ENCODE measurements at places on chromosomes 1 and 21. TPM values are rescaled to one million over a fixed set of nuclear protein-coding genes. Genes with fewer than 3 reads are reported as not detected.
A peak's percentile ranks its signal among the peaks of the same experiment; 100 is the strongest.

GRCh38 chr1:70990469-70991253, 57.0 kb downstream of the PTGER3 start:
- DNase-seq: no peak
- no peaks in the 10 kb centered on the region for H3K4me1 ChIP-seq
- H3K4me3 ChIP-seq: no peak overlapping the region
- no peaks in the 10 kb centered on the region for H3K27me3 ChIP-seq
- no peak overlapping the region for H3K27ac ChIP-seq
- no peaks in the 10 kb centered on the region for H3K36me3 ChIP-seq

GRCh38 chr1:1239227-1239613, 7.2 kb downstream of the B3GALT6 start:
- no peaks in the 10 kb centered on the region for H3K4me1 ChIP-seq
- no peak overlapping the region for H3K27ac ChIP-seq
- DNase-seq: no peak
- H3K27me3 ChIP-seq: no peaks in the 10 kb centered on the region

GRCh38 chr1:20883766-20884165, 96.7 kb upstream of the HP1BP3 start:
- no peak overlapping the region for H3K4me3 ChIP-seq
- DNase-seq: no peak
- H3K36me3 ChIP-seq: no peaks in the 10 kb centered on the region
- H3K4me1 ChIP-seq: peaks cover 2% of the 10 kb centered on the region
- no peak overlapping the region for H3K27ac ChIP-seq

DNA sequence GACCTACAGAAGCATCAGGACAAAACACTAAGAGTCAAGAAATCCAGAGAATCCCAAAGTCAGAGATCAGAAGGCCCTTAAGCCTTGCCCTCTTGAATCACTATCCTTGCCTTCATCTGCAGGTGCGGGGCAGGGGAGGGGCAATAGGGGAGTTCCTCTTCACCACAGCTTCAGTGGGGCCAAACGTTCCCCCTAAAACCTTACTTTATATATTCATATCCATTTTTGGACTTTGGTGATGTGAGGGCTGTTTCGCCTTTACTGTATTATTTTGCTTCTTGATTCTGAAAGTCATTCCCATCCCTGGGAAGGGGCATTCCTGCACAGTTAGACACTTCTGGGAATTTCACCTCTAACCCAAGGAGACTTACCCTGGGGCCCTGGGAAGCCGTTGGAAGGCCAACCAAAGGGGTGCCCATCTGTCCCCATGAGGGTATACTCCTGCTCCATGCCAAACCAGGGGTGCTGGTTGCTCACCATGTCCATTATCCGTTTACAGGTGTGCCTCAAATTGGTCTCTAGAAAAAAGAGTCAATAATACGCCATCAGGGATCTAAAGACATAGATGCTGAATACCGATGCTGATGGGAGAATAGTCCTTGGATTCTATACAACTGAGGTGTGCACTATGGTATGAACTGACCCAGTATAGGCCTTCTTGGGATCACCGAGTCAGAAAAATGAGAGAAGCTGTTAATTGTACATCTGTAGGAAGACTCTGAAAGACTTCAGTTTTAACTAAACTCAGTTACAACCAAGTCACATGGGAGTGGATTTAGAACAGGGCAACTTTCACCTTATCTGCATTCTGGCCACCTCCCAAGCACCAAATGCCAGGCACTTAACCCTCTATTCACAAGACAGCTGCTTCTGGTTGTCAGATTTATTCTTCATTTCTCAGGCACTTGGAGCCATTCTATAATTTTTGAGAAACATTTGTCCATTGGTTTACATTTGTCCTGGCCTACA, 5.4 kb downstream of the GLUL start:
- no peak for DNase-seq
- peaks cover 46% of the 10 kb centered on the region for H3K36me3 ChIP-seq
- peaks cover 4% of the 10 kb centered on the region for H3K4me1 ChIP-seq
- H3K27me3 ChIP-seq: no peaks in the 10 kb centered on the region

DNA sequence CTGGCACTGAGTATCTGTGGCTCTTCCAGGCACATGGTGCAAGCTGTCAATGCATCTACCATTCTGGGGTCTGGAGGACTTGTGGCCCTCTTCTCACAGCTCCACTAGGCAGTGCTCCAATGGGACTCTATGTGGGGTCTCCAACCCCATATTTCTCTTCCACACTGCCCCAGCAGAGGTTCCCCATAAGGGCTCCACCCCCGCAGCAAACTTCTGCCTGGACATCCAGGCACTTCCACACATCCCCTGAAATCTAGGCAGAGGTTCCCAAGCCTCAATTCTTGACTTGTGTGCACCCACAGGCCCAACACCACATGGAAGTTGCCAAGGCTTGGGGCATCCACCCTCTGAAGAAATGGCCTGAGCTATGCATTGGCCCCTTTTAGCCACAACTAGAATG, 18.8 kb downstream of the ODF2L start:
- peaks cover under 1% of the 10 kb centered on the region for H3K4me1 ChIP-seq
- no peak for DNase-seq
- H3K4me3 ChIP-seq: no peak overlapping the region
- H3K27ac ChIP-seq: no peak overlapping the region
- H3K27me3 ChIP-seq: no peaks in the 10 kb centered on the region

- no peak overlapping the region for H3K4me3 ChIP-seq
- H3K4me1 ChIP-seq: no peaks in the 10 kb centered on the region
- no peaks in the 10 kb centered on the region for H3K27me3 ChIP-seq
- no peak overlapping the region for H3K27ac ChIP-seq
- H3K36me3 ChIP-seq: no peaks in the 10 kb centered on the region
Observed at GRCh38 chr1:99755664-99756063, 10.8 kb downstream of the FRRS1 start.

GRCh38 chr1:239269706-239270105, 116.7 kb upstream of the CHRM3 start:
- no peak overlapping the region for H3K27ac ChIP-seq
- DNase-seq: no peak
- H3K4me3 ChIP-seq: no peak overlapping the region
- no peaks in the 10 kb centered on the region for H3K4me1 ChIP-seq
- no peaks in the 10 kb centered on the region for H3K36me3 ChIP-seq

GRCh38 chr1:54811066-54811465, 9.9 kb upstream of the TTC22 start:
- H3K27me3 ChIP-seq: no peaks in the 10 kb centered on the region
- H3K4me3 ChIP-seq: no peak overlapping the region
- no peak for DNase-seq
- H3K27ac ChIP-seq: no peak overlapping the region
- no peaks in the 10 kb centered on the region for H3K4me1 ChIP-seq

DNA sequence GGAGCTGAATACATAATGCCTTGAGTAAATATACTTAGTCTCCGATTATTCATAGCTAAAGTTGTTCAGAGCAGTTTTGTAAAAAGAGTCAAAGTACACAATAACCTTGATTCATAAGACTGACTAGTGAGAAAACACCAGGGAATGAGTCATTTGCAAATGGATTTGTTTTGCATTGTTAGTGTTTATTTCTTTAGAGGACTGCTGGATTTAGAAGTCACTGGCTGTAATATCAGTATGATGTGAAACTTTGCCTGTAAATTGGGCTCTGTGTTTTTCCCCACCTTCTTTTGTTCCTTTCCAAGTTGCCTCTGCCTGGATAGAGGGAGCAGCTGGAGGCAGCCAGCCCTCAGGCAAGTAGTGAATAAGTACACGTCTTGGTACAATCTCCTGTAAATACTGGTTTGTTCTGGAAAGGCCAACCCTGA, 474.7 kb downstream of the NUF2 start:
- H3K27ac ChIP-seq: no peak overlapping the region
- H3K36me3 ChIP-seq: no peaks in the 10 kb centered on the region

GRCh38 chr1:193661385-193661784, 475.0 kb upstream of the B3GALT2 start:
- H3K27ac ChIP-seq: no peak overlapping the region
- H3K36me3 ChIP-seq: no peaks in the 10 kb centered on the region
- no peaks in the 10 kb centered on the region for H3K27me3 ChIP-seq
- no peak for DNase-seq
- H3K4me1 ChIP-seq: no peaks in the 10 kb centered on the region

- H3K27ac ChIP-seq: no peak overlapping the region
- no peaks in the 10 kb centered on the region for H3K36me3 ChIP-seq
- no peak for DNase-seq
- no peaks in the 10 kb centered on the region for H3K27me3 ChIP-seq
Observed at GRCh38 chr1:192889082-192889481, 80.2 kb downstream of the RGS2 start.

DNA sequence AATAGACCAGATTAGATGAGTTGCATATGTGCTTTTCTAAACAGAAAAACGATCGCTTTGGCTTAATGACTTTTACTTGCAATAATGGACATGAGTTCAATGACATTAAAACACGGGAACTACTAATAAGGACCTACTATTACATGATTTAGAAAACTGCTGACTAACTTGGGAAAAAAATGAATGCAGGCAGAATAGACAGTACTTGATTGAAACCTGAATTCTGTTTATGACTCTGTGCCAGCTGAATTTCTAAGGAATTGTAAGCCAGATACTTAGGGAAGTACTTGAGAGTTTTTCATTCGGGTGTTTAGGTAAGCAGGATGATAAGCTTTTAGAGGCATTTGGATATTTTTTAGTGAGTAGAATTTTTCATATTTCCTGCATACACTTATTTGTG, 12.0 kb downstream of the ADGRL2 start:
- H3K27me3 ChIP-seq: no peaks in the 10 kb centered on the region
- H3K36me3 ChIP-seq: no peaks in the 10 kb centered on the region
- H3K4me3 ChIP-seq: no peak overlapping the region
- peak; percentile 37 for DNase-seq
- H3K27ac ChIP-seq: no peak overlapping the region

Gene SH2D2A
- total RNA-seq: 1.8 TPM

Gene SMIM1
- total RNA-seq: 1.2 TPM

Gene OR2T35
- not detected for total RNA-seq

Gene SAMD11
- total RNA-seq: not detected

Gene CD5L
- total RNA-seq: not detected

Gene BRDT
- total RNA-seq: not detected

Gene ERI3
- 53.5 TPM for total RNA-seq

Gene ANGEL2
- total RNA-seq: 39.1 TPM

Gene CFAP57
- total RNA-seq: 0.88 TPM

Gene MAP3K21
- total RNA-seq: 0.95 TPM

All from endothelial cell of umbilical vein (primary cell).